NCI-H226 (cell line): ENCODE measurements at places on chromosomes 4 and X.
A peak's percentile ranks its signal among the peaks of the same experiment; 100 is the strongest.

GRCh38 chrX:50881028-50881427 lies 29.5 kb upstream of the BMP15 start:
- DNase-seq: no peak

DNA sequence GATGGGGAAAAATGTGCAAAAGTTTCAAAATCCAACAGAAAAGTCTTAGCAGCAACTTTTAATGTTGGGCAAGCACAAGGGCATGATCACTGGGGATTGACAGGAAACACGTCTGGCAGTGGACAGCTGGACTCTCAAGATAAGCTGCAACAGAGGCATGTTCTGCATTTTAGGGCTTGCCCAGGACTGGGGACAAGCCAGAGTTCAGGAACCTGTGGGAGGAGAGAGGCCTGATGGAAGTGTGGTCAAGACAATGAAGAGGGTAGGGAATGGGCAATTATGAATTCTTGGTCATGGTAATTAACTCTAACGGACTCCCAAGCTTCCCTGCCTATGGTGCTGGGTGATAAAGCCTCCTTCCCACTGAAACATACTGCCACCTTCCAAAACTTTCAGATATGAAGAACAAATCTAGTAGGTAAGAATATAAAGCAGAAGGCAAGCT lies 48.4 kb downstream of the ANXA3 start:
- no peak for DNase-seq

DNA sequence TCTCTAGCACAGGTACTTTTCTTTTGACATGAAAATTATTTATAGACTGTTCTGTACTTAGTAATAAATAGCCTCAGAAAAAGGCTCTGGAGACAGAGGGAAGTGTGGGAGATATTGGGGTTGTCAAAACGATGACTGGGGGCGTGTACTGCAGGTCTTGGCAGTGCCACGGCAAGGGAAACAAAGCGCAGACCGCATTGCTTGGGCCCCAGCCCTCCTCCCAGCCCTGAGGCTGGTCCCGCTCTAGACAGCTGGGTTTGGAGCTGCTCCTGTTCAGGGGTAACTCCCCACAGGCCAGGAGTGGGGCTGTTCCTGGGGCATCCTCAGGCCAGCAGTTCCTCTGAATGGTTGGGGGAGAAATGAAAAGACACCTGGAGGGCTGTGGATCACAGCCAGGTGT lies 131.7 kb downstream of the RASL11B start:
- no peak for DNase-seq

DNA sequence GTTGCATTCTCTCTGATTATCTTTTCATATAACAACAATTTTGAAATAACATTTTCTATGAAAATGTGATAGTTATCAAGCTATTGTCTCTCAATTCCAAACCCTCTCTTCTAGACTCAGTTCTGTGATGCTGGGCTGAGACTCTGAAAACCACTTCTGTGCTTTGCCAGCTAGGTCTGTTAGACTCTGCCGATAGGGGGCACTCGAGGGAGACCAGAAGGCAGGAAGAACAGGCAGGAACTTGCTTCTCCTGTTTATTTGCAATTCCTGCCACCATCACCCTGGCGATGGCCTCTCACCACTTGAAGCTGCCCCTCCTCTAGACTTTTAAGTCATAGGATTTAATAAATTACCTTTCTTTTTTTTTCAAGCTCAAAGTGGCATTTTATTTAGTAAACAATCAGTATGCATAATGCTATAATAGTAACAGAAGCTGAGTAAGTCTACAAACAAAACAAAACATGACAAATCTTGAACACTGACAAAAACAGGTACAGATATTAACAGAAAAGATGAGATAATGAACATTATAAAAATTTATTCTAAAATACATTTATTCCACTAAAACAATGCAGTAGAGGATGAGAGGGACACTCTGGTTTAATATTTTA lies 49.7 kb downstream of the RASL11B start:
- DNase-seq: peak; percentile 63

DNA sequence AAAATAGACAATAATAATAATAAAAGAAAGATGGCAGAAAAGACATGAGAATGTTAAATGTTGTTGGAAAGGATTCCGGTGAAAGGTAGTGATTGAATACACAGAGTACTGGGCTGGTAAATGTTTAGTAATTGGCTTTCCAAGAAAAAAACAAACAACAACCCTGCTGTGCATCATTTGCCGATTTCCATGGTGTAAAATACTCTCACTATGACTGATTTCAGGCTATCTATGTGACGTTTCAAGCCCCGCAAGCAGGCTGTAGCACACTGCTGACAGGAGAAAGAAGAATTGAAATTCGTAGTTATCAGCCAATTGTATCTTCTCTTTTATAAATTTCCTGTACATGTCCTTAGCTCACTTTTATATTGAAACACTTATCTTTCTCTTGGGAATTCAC lies 13.6 kb upstream of the SEPTIN6 start:
- no peak for DNase-seq

DNA sequence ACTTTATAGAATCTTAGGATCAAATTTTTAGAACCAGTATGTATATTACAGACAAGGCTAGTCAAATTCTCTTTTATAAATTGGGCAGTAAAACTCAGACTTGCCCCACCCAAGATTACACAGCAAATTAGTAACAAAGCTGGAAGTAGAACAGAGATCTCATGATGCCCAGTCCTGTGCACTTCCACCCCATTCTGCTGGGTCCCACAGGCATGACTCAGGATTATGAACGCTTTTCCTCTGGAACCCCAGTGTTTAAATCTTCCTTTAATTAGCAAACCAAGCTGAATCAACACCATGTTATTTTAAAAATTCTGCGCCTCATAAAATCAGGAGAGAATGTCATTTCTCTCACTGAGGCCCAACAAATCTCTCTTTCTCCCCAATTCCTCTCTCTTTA lies 1.5 kb upstream of the IL13RA2 start:
- no peak for DNase-seq

DNA sequence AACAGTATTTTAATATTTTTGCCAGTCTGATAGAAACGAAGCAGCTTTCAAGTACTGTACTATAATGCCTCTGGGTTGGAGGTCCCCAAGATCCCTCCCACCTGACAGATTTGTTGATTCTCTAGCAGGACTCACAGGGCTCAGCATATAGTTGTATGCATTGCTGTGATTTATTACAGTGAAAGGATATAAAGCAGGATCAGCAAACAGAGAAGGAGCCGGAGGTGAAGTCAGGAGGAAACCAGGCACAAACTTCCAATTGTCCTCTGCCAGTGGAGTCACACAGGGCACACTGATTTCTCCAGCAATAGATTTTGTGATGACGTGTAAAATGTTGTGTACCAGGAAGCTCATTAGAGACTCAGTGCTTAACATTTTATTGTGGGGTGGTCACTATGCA lies 19.0 kb downstream of the USP53 start:
- no peak for DNase-seq

GRCh38 chr4:54571293-54572151 lies 86.2 kb upstream of the KIT start:
- no peak for DNase-seq

GRCh38 chrX:134547047-134547679 lies 87.2 kb downstream of the HPRT1 start:
- DNase-seq: no peak

DNA sequence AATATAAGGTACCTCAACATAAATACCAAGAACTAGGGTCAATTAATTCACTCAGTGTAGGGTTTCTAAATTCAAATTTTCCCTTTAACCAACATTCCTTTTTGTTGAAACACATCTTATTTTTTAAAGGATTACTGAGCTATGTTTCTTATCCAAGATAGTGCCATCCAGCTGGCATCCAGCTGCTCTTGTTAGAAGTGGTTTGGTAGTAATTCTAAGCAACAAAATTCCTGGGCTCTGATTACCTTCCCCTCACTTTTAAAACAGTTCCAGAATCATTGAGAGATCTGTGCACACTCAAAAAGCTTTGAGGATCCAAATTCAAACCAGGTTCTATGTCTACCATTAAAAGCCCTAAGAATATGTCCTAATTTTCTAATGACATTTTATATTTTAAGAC lies 583.7 kb downstream of the TRIML1 start:
- DNase-seq: no peak
